Naive thymus-derived CD4-positive, alpha-beta T cell (primary cell): ENCODE measurements at places on chromosomes 2 and 18. TPM values are rescaled to one million over a fixed set of nuclear protein-coding genes. Genes with fewer than 3 reads are reported as not detected.
A peak's percentile ranks its signal among the peaks of the same experiment; 100 is the strongest.

DNA sequence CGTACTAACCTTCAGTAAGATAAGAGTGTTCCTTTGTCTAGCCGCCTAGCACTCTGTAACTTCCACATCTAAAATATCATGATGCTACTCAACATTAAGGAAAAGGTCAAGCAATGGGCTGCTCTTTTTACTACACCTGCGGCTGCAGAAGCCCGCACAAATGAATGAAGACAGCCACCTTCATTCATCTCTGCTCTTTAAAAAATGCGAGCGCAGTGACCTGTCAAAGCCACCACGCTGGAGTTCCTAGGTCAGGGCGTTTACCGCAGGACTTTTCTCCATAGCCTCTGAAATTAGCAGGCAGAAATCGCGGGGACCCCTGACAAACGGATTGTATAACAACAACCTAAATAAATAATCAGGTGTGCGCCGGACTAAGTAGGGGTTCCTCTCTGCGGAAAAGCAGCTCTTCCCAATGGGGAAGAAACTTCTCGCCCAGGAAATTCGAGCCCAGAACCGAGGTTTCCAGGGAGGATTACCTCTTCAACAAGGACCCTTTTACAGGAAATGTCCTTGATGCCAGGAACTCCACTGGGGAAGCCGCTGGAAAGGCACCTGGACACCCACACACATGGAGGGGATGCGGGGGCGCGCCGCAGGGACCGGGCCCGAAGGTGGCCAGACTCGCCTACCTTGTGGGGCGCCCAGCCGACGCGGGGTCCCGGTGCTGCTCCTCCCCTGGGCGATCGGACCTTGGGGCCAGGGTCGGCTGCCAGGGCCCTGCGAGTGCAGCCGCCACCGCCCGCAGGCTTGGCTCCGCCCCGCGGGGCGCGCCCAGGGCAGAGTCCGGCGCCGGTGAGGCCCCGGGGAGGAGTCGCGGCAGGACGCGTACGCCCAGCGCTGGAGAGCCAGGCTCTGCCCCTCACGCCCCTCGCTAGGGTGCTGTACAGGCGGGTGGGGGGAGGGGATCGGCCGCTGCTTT is at the start of gene CCDC68:
TSS of gene CCDC68 (minus strand) at position 758 of the 922 bp plus-strand sequence. CDS start 16,670 bp downstream, outside the sequence.
- no peak for DNase-seq

GRCh38 chr2:88735853-88736252 is 44.4 kb downstream of the RPIA start:
- no peak for DNase-seq

- no peak for DNase-seq
These were observed 161.8 kb upstream of the KLF7 start for GRCh38 chr2:207327513-207327912.

DNA sequence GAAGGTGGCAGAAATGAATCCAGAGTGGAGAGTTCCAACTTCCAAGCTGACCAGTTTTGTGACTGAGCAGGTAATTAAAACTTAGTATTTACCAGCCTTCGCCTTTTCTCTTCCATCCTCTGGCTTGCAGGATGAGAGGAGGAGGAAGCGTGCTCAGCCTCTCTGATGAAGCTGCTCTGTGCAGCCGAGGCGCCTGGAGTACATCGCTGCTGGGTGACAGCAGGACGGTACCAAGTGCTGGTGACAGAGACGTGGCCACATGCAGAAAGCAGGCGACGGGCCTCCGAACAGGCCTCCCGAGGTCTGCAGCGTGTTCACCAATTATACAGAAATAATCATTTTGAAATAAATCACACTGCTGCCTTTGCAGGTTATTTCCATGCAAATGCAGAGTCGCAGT is 95.0 kb downstream of the MBP start:
- DNase-seq = no peak

GRCh38 chr18:23560186-23560585 is 26.1 kb downstream of the NPC1 start:
- DNase-seq = no peak

DNA sequence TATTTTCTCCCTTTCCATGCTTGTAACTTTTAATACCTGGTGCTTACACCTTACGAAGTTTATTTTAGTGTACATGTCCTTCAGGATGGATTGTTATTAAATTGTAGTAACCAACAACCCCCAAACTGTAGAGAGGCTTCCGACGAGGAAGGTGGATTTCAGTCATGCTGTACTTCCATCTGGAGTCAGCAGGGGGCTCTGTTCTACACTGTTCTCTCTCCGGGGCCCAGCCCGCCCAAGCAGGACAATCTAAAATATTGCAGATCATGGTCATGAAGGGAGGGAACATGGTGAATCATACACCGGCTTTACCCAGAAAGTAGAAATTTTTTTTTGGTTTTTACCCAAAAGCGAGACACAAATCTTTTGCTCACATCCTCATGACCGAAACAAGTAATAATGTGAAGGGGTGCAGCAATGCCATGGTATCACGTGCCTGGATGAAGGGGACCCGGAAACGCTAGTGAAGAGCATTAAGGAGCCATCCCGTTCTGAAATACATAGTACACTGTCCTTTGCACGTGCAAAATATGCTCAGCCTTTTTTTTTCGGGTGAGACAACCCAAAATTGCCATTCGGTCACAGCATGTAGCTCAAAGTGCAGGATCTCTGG is 884.8 kb downstream of the EPHA4 start:
- peak; percentile 26 for DNase-seq

GRCh38 chr2:36658277-36658748 is 38.2 kb upstream of the VIT start:
- no peak for DNase-seq

DNA sequence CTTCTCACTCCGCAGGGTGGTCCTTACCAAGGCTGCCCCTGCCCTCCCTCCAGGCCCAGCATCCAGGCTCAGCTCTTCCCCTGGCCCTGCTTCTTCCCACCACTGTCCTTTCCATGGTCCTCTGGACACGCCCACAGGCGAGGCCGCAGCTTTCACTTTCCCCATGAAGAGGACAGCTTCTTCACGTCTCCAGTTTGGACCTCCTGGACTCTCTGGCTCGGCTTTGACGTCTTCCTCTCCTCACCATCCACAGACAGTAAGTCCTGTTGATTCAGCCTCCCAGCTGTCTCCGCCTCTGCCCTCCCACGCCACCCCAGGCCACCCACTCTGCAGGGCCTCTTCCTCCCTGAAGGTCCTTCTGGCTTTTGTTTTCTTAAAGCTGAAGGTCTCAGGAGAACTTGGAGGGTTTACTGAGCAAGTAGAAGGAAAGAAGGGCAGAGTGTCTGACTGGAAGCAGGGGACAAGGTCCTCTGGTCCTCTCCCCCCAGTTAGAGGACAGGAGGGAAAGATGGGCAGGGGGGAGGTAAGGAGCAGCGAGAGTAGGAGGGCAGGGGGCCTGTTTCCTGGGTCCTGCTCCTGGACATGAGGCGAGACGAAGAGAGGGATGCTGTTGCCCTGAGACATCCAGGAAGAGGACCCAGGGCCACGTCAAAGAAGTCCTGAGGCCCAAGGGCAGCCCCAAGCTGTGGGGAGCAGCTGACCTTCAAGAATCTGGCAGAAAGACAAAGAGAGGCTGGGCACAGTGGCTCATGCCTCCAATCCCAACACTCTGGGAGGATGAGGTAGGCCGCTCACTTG is 24.7 kb upstream of the NMUR1 start:
- no peak for DNase-seq

- DNase-seq = no peak
These were observed 92.7 kb downstream of the MRO start for GRCh38 chr18:50726960-50727589.

GRCh38 chr2:96116879-96117533 is 635 bp upstream of the ADRA2B start:
- DNase-seq = peak; percentile 68

DNA sequence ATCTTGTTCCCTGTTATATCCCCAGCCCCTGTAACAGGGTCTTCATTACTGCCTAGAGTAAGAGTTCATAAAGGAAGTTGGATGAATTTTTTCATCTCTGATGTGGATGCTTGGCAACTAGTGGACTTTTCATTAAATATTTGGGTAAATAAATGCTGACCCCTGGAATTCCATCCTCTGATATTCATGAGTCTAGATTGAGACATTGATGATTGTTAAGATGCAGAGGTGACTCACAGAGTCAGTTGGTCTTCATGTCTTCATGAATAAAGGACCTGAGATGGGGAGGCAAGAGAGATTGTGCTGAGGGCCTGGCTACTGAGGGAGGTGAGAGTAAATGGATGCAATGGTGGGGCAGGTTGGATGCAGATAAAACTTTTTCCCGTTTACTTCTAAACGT is 132.7 kb upstream of the NT5C1B start:
- no peak for DNase-seq

DNA sequence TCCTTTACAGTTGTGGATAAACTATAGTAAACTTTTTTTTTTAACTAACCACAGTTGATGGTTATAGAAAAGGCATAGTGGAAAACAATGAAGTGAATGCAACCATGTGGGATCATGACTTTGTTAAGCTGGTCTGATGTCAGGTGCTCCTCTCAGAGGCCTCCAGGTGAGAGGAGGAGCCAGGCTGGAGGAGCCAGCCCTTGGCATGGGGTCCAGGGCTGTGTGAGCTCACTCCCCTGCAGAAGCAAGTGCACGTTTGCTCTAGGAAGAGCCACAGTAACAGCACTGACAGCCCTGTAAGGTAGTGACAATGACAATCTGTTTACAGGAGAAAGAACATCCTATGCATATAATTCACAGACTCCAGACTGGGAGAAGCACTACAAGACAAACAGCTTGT is 5.7 kb downstream of the PPP1R7 start:
- no peak for DNase-seq

DNA sequence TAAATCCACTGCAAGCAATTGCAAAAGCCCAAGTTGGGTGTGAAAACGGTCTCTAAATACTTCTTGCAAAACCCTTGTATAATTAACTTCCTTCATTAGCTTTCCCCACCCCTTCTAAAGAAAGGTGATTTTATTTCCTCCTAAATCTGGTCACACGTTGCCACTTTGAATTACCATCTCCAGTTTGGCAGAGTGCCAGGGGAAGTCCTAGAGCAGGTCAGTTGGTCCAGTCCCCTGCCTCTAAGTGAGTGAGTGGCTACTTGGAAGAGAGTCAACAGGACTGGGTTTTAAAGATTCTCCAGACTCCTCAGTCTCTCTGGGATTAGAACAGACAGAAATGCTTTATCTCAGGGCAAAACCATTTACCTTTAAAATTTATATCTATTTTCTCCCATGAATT is 18.7 kb upstream of the LYPD6B start:
- no peak for DNase-seq

GRCh38 chr18:42078711-42079110 is 123.7 kb downstream of the PIK3C3 start:
- no peak for DNase-seq

GRCh38 chr2:54332386-54332785 is 76.4 kb upstream of the TSPYL6 start:
- DNase-seq = no peak

- no peak for DNase-seq
These were observed 131.0 kb downstream of the ALPK2 start for GRCh38 chr18:58497845-58498244.

DNA sequence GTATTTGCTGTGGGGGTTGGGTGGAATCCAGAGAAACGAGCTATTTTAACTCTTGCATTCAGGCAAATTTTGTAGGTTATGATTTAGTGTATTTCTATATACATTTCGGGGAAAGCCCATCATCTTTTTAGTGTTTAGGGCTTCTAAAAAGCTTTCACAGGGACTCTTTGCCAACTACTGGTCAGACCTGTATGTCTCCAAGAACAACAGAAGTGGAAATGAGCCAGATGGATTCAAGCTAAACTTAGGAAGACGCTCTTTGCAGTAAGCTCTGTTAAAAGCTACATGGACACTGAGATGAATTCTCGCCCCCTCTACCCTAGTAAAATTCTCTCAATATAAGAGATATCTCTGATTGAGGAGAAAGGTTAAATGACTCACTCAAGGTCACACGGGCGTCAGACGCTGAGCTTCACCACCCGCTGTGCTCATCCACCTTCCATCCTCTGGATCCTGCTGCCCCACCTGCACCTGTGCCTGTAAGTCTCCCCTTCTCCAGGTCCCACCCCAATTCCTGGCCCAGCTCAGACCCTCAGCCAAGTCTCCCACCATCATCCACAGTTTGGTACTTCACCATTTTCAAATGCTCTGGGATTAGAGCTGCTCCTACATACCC is 85.6 kb downstream of the MARCHF4 start:
- DNase-seq = no peak

DNA sequence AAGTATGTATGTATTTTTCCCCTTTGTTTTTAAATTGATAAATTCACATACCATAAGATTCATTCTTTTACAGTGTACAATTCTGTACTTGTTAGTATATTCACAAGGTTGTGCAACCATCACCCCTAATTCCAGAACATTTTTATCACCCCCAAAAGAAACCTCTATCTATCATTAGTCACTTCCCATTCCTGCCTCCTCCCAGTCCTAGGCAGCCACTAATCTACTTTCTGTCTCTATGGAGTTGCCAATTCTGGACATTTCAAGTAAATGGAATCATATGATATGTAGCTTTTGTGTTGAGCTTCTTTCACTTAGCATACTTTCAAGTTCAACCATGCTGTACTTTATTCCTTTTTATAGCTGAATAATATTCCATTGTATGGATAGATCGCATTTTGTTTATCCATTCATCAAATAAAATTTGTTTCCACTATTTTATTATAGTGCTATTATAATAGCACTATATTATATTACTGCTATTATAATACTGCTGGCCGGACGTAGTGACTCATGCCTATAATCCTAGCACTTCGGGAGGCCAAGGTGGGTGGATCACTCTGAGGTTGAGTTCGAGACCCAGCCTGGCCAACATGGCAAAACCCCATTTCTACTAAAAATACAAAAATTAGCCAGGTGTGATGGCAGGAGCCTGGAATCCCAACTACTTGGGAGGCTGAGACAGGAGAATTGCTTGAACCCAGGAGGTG is 10.9 kb downstream of the STARD7 start:
- no peak for DNase-seq

DNA sequence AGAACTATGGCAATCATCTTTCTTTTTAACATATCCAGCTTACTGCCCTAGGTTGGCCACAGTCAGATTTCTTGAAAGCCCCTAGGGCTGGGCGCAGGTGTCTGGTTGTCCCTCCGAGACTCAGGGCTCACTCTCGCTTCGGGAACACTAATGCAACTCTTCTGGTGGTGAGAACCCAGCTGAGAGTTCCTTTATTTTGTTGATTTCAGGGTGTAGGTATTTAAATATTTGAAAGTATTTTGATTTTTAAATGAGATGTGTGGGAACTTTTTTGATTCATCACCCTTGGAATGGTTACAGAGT is 40.7 kb downstream of the INPP4A start:
- DNase-seq = no peak

GRCh38 chr18:34352385-34353163 is 127.9 kb upstream of the NOL4 start:
- DNase-seq = no peak

Gene B4GALT6
- total RNA-seq = 2.7 TPM

Gene FAM110C
- total RNA-seq = not detected

Gene CXCR2
- 0.20 and 0.73 TPM in 2 replicates for total RNA-seq

Gene CGREF1
- 0.54 TPM for total RNA-seq

Gene ANKRD29
- 0.17 TPM for total RNA-seq

Gene CYRIA
- total RNA-seq = 7.9 TPM

Gene SH3RF3
- 6.1 TPM for total RNA-seq

Gene TUBA4B
- not detected for total RNA-seq

Gene ASXL2
- total RNA-seq = 30.9 TPM

Gene IL36RN
- total RNA-seq = not detected

Gene EHD3
- 3.9 TPM for total RNA-seq

Gene EMILIN1
- 0.35 TPM for total RNA-seq

Gene COL3A1
- not detected for total RNA-seq

Gene NTSR2
- total RNA-seq = not detected in 2 replicates

Gene C2orf80
- total RNA-seq = not detected

Gene MARCO
- total RNA-seq = not detected

Gene TCF4
- 6.0 TPM for total RNA-seq

Gene ALK
- not detected for total RNA-seq
